ENCODE measurements at places on chromosomes 16 and 17.

DNA sequence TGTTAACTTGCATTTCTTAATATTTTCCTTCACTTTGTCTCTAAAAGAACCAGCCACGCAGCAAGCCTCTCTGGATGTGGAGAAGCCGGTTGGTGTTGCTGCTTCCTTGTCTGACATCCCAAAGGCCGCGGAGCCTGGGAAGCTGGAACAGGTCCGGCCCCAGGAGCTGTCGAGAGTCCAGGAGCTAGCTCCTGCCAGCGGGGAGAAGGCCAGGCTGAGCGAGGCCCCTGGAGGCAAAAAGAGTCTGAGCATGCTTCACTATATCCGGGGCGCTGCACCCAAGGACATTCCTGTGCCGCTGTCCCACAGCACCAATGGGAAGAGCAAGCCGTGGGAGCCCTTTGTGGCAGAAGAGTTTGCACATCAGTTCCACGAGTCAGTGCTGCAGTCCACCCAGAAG, 22.8 kb downstream of the GINS2 start:
- no peak for DNase-seq

GRCh38 chr16:30395155-30395991, at the start of gene ZNF48:
TSS of gene ZNF48 (plus strand) at chr16:30395420. CDS start at chr16:30395795, 375 bp downstream.
- DNase-seq, result peak; percentile 62

- DNase-seq, result no peak
These were observed 10.7 kb upstream of the TMC5 start for GRCh38 chr16:19406891-19407491.

- DNase-seq, result no peak
These were observed 278.8 kb upstream of the C16orf82 start for GRCh38 chr16:26787924-26788323.

DNA sequence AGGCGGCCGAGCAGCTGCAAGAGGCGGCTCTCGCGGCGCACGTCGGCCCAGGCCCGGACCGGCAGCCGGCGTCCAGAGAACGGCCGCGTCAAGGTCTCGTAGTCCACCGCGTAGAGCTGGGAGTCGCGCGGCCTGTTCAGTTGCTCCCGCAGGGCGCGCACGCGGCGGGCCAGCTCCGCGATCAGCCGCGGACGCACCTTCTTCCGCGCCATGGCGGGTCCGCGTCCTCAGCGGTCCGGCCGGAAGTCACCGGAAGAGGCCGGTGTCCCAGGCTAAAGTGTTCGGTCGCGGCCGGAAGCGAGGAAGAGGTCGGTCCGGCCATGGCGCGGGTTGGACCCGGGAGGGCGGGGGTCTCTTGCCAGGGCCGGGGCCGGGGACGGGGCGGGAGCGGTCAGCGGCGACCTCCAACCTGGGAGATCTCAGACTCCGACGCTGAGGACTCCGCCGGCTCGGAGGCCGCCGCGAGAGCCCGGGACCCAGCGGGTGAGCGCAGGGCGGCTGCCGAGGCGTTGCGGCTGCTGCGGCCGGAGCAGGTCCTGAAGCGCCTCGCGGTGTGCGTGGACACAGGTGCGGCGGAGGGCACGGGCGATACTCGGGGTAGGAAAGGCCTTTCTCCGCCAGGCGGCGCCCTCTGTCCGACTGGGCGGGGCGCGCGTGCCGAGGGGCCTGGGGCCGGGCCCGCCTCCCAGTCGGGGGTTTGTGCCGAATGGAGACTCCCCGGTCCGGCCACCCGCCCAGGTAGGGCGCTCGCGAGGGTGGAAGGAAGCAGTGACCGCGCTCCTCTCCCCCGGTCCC, at the start of gene MRPS34:
TSS of gene MRPS34 (minus strand) at position 227 of the 795 bp plus-strand sequence. CDS start at position 212, 15 bp downstream.
- DNase-seq, result peak; percentile 85

GRCh38 chr16:67248401-67249177, at the start of gene SLC9A5:
TSS of gene SLC9A5 (plus strand) at chr16:67248979. CDS start at chr16:67249015, 36 bp downstream.
- DNase-seq, result no peak

GRCh38 chr17:38663125-38663751, 11.5 kb downstream of the EPOP start:
- DNase-seq, result no peak

DNA sequence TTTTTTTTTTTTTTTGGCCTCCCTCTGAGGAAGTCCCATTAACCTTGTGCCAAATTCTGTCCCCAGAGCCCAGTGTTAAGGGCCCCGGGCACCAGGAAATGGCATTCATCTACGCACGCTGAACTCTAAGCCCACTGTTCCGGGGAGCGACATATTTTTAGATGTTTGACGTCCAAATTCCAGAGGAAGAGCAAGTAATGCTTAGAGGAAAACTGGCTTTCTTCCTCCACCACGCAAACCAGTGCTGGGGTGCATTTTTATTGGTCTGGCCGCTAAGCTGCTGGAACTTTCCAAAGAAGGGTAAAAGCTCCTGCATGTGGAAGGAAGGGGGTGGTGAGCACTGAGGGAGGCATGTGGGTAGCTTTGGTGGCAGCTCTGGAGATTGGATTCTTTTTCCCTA, 8.3 kb downstream of the WFDC1 start:
- DNase-seq, result no peak

GRCh38 chr16:35570946-35571345, 2111.5 kb downstream of the TP53TG3F start:
- no peak for DNase-seq

DNA sequence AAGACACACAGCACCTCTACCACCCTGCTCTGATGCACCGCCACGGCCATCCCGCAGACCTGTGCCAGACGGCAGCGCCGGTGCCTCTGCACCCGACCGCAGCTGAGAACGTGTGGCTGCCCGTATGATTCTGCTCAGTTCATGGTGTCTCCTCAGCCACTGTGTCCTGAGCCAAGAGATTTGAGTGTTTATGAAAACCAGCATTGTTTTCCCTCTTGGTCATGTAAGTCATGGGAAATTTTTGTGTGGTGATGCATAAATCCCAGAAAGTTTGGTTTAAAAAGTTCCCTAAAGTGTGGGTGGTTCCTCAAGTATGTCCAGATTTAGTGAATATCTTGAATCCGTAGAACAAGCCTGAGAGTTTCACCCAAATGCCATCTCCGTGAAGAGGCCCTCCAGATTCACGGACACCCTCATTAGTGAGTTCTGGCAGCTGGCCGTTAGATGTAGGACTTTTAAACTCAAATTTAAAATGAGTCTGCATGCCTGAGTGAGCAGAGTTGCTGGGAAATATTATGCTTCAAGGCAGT, 57.6 kb downstream of the CDRT4 start:
- DNase-seq, result no peak

GRCh38 chr17:27951872-27952271, 58.7 kb upstream of the LYRM9 start:
- DNase-seq, result no peak

DNA sequence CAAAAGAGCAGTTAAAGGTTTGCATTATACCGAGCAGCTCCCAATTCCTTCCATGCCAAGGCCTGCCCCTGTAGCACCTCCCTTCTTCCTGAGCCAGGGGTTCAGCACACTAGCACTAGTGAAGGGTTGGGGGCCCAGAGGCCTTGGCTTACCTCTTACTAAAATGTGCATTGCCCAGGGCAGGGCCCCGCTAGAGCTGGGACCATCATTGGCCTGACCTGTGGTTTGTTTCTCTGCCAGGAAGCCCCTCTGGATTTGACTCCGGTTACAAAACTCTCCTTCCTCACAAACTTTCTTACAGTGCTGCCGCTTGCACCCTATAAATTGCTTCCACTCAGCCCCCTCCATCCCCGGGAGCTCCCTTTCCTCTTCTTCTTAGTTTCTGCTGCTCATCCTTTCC, 33.8 kb downstream of the MPRIP start:
- no peak for DNase-seq

DNA sequence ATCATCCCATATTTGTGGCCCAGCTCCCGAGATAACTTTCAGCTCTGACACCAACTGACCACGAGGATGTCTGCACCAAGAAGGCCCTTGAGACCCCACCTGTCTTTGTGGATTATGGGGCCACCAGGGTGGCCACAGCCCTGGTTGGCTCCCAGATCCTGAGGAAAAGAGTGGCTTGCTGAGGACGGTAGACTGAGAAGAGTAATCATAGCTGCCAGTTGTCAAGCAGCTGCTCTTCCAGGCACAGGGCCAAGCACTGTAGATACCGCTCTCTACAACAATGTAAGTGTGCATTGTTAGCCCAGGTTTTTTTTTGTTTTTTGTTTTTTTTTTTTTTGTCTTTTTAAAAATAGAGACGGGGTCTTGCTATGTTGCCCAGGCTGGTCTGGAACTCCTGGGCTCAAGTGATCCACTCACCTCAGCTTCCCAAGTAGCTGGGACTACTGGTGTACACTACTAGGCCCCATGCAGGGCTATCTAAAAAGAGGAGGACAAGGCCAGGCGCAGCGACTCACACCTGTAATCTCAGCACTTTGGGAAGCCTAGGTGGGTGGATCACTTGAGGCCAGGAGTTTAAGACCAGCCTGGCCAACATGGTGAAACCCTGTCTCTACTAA, 9.6 kb downstream of the ZNF205 start:
- DNase-seq, result no peak

DNA sequence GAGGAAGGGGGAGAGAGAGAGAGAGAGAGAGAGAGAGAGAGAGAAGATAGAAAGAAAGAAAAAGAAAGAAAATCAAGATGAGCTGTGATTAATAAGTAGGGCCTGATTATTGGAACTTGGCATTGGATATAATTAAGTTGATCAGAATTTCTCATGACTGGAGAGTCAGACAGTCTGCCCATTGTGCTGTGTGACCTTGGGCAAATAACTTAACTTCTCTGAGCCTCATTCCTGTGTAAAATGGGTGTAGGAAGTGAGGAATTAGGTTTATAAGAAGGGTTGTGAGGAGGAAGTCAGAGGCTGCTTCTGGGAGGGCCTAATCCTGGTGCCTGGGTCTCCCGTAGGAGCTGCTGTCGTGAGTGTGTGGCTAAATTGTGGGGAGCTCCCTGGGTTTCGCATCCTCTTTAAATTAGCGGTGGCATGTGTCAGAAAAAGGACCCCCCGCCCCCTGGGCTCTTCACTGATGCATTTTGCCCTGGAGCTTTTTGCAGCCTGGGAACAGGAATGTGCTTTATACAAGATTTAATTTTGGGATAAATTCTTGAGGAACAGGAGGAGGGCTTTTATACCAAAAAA, 76.0 kb downstream of the CMIP start:
- no peak for DNase-seq

DNA sequence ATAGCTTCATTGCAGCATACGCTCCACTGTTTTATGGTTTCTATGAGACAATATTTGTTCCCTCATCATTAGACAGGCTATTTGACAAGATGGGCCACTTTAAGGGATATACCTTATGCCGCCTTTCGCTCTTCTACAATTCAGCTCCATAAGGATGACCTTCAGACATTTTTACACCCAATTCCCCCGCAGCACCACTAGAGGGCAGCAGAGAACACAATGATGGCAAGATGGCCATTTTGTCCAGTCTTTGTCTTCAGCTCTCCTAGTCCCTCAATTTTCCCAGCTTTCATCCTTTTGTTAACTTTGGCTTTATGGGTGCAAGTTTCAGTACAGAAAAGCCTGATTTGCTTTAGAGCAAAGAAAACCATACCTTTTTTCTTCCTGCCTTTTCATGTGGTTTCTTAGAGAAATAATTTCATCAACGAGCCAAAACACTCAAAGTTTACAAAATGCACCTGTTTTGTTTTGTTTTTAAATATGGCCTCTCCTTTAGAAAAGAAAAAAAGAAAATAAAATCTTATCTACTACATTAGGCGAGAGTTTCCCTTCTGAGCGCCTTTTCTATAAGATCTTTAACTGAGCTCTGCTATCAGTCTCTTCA, 355.3 kb downstream of the TOX3 start:
- peak; percentile 57 for DNase-seq

GRCh38 chr17:11608396-11608795, 10.1 kb downstream of the DNAH9 start:
- DNase-seq, result no peak
